ENCODE measurements at places on chromosomes 4 and X.

GRCh38 chr4:152661649-152662048 is 18.1 kb downstream of the TMEM154 start:
- DNase-seq: no peak

GRCh38 chr4:184845367-184846021 is 19.7 kb upstream of the ACSL1 start:
- no peak for DNase-seq

DNA sequence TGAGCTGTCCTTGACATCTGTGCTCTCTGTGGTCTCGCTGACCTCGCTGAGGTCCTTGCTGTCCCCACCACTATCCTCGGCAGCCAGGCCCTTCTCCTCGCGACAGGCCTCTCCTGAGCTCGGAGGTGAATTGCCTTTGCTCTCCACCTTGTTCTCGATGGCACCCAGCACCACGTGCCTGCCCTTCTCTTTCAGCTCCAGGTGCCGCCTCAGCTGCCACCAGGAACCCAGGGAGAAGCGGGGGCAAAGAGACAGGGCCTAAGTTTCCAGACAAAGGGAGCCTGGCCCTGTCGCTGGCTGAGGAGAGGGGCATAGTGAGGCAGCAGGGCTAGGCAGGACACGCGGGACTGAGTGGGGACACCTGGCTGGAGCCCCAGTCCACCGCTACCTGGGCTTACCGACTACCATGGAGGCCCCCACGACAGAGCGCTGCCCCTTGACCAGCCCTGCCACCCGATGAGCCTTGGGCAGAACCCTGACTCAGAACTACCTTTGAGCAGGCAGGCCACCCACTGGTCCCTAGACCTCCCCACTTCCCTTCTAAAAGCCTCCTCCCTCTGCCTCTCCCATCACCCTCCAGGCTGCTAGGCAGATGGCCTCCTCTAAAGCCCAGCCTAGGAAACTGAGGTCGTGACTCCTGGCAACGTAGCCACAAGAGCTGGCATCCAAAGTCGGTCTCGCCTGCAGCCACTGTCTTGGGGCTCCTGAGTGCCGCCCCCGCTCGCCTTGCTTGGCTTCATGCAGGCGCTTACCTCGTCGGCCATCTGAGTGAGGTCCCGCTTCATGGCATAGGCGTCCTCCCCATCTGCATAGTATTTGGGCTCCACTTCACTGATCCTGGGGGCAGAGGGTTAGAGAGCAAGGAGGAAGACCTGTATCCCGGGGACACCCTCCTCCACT is 4.2 kb upstream of the ARHGAP4 start:
- no peak for DNase-seq

GRCh38 chrX:50117476-50117875 is 83.3 kb downstream of the AKAP4 start:
- DNase-seq: no peak

- no peak for DNase-seq
Observed at GRCh38 chr4:158681629-158682028, 9.5 kb downstream of the ETFDH start.

DNA sequence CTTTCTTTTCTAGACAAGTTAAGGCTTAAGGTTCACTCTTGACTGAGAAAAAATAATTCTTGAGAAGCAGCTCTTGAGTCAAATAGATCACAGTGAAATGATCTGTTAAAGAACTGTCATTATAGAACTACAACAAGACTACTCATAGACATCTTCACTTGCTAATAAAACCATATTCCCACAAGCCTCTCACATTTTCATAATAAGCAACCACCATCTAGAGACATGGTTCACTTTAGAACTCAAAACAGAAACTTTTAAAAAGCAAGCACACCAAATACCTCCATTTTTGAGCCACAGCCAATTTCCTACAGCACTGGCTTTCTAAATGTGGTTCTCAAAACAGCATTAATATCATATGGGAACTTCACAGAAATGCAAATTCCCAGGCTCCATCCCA is 309.5 kb downstream of the TMA16 start:
- no peak for DNase-seq

DNA sequence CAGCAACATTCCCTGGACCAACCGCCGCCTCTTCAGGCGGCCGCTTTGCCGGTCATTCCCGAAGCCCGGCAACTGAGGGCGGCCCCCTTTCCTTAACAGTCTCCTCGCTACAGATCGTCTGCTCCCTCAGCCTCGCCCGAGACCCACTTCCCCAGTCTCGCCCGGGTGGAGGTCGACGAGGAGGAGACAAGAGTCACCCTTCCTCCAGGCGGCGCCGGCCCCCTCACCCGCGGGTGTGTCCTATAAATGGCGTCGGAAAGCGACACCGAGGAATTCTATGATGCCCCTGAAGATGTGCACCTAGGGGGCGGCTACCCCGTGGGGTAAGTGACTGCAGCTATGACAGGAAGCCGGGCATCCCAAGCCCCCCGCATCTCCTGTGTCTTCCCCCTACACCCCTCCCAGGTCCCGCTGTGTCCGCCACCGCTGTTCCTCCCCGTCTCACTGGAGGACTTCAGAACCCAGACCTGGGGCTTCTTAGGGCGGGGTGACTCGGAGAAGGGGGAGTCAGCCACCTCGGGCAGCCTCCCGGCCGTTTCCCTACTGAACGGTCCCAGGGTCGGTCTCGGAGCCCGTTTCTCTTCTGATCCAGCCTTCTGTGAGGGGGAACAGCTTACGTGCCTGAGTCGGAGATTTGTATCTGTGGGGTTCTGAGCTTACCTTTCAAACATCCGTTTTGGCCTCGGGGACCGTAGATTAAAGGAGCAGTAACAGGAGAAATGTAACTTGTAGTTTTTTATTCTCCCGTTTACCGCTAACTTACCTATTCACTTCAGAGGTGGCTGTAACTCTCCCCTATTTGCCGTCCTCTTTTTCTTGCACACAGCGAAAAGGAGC is 570 bp downstream of the WDR44 start:
- DNase-seq: peak; percentile 59

DNA sequence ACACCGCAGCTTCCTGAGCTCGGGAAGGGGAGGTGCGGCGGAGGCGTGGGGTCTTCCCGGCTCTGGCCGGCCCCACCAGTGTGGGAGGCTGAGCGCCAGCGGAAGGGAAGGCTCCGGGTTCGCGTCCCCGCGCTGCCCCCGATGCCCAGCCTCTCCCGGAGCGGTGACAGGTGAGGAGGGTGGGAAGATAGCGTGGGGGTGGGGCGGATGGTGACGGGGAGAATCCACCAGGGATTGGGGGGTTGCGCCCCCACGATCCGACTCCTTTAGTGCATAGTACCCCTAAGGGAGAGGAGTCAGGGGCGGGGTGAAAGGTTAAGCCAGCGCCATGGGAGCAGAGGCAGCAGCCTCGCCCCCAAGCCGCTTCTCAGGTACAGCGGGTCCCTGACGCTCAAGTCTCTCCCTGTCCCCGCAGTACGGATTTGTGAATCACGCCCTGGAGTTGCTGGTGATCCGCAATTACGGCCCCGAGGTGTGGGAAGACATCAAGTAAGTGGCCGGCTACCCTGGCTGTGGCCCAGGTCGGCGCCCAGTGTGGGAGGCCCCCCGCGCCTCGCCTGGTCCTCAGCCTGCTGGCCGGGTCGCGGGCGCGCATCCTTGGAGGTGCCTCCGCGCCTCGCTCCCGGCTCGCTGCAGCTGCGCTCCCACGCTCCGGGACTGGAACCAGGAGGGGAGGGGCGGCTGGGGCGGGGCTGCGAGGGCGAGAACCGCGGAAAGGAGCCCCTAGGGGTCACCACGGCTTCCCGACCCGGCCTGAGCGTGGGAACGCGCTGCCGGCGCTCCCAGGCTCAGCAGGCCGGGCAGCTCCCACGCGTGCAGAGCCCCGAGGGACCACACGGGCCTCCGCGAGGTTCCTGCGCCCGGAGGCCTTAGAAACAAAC is 791 bp downstream of the GUCY1B1 start:
- peak; percentile 10 for DNase-seq

DNA sequence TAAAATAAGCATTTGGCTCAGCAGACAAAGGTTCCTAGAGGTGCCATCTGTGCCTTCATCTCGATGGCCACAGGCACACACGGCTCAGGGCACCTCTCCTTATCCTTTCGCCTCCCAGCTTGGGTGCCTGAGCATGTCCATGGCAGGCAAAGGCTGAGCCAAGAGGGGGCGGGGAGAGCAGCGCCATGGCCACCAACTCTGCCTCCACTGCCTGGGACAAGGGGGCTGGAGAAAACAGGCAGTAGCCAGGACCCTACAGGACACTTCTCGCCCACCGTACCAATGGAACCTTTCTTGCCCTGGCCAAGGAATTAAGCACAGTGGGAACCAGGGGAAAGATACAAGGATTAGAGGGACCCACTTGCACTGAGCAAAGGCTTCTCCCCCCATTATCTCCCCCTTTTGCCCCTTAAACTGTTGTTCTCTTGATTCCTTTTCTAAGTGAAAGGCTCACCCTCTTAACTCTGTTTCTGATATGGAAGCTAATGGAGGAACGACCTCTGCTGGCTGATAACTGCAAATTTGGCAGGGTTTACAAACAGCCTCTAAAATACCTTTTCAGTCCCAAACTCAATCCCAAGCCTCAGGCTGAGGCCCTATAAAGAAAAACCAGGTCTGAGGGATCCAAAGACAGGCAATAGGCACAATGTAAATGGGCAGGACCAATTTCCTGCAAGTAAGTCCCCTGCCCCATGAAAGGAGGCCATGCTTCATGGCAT is 335.2 kb downstream of the ADAM29 start:
- no peak for DNase-seq

DNA sequence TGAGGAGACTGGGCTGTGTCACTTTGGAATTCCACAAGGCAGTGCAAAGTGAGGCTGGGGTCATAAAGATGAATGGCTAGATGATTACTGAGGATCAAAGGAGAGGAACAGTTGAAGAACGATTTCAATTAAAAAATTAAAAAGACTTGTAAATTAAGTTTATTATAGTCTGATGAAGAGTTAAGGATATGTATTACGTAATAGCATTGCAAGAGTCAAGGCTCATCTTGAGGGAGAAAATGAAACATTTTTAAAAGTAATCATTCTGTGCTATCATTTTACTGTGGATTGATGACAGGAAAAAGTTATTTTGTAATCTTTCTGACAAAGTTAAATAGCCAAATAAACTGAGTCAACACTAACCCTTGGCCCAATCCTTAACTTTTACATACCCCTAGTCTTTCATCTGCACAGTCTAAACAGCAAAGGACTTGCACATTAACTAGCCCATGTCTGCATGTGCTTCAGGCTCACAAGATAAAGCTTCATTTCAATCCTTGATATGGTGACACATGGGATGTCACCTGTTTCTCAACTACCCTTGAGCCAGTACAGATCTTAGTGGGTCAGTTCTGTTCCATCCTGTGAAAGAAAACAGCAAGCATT is 465.5 kb upstream of the CTSO start:
- DNase-seq: no peak

- no peak for DNase-seq
Observed at GRCh38 chr4:78527555-78527954, 24.0 kb upstream of the ANXA3 start.

DNA sequence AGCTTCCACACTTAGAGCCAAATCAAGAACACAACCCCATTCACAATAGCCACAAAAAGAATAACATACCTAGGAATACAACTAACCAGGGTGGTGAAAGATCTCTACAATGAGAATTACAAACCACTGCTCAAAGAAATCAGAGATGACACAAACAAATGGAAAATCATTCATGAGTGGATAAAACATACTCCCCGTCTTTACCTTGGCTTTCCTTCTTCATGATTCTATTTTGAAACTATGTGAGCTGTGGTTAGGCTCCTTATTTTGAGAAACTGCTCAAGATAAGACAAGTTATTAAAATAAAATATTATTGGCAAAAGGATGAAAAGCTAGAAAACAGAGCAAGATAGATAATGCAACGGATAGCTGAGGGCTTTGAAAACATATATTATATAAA is 598.1 kb upstream of the FAT1 start:
- no peak for DNase-seq

DNA sequence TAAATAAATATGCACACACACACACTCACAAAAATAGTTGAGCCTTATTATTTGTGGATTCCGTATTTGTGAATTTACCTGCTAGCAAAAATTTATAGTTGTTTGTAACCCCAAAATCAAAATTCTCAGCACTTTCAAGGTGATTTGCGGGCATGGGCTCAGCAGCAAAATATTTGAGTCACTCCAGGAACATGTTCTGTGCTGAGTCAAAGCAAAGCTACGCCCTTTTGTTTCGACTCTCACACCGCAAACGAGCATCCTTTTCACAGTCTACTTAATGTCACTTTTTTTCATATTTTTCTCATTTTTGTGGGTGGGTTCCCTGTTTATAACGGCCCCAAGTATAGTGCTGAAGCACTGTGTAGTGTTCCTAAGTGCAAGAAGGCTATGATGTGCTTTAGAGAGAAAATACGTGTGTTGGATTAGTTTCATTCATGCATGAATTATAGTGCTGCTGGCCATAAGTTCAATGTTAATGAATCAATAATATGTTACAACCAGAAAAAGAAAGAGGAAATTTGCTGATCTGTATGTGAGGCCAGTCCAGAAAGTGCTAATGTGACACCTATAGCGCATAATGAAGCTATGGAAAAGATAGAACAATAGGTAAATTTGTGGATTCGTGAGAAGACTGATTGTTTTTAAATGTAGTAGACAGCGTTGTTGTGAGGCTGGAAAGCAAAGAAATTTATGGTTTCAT is 723.2 kb upstream of the AGA start:
- no peak for DNase-seq
